Spleen (tissue), 13 donors: ENCODE measurements at places on chromosomes 3 and 15. TPM values are rescaled to one million over a fixed set of nuclear protein-coding genes. Genes with fewer than 3 reads are reported as not detected.

Gene PLA2G4D
- total RNA-seq = not detected

- H3K27ac ChIP-seq = no peak overlapping the region
- H3K4me3 ChIP-seq = no peak overlapping the region
- no peaks in the 10 kb centered on the region for H3K4me1 ChIP-seq
- H3K27me3 ChIP-seq = no peaks in the 10 kb centered on the region
Observed at GRCh38 chr15:47326410-47327333, 390.6 kb upstream of the SEMA6D start.

DNA sequence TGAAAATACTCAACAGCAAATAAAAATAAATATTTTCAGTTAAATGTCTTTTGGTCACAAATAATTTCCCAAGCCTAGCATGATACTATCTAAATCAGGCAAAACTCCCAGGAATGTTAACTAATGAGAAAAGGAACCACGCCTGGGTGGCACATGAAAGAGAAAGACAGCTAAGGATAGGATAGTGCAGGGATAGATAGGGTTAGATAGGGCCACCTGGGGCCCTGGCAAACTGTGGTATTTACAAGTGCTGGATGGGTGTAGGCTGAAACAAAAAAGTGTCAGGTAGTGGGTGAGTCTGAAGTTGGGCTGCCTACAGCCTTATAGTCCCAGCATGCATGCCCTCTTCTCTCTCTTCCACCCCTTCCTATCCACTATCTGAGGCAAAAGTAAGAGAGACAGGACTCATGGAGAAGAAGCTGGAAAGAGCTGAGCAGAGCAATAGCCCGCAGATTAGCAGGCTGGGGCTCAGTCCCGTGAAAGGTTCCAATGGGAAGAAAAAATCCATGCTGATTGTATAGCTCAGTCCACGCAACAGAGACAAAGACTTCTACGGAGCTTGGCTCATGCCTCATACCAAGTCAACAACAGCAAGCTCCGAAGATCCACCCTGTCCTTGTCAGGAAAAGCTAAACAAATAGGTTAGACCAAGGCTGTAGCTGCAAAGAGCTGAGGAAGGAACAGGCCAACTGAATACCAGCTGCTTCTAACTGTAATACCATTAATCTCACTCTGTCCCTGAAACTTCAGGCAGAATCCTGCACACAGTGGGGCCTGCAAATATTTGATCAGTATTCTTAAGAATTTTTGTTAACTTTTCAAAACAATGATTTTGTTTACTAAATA is 342.1 kb upstream of the ATP11B start:
- no peaks in the 10 kb centered on the region for H3K4me1 ChIP-seq
- no peak for DNase-seq
- no peaks in the 10 kb centered on the region for H3K27me3 ChIP-seq
- no peak overlapping the region for H3K4me3 ChIP-seq
- no peak overlapping the region for H3K27ac ChIP-seq

DNA sequence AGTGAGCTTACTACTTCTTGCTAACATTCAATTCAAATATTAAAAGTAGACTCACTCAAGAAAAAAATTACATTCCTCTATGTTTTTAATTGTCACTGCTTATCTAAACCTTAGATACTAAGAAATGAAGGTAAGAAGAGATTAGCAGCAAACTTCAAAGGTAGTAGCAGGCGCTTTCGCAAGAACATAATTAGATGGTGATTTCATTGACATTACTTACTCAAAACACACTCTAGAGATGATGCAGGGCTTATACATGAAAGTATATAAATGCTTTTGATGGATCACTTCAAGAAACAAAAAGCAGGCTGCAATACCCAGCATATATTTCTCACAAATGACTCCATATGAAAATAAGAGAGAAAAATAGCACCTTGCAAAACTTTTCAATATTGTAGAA is 86.8 kb downstream of the FSIP1 start:
- H3K4me1 ChIP-seq = no peaks in the 10 kb centered on the region
- DNase-seq = no peak
- H3K36me3 ChIP-seq = no peaks in the 10 kb centered on the region
- no peaks in the 10 kb centered on the region for H3K27me3 ChIP-seq
- H3K27ac ChIP-seq = no peak overlapping the region
- H3K4me3 ChIP-seq = no peak overlapping the region

DNA sequence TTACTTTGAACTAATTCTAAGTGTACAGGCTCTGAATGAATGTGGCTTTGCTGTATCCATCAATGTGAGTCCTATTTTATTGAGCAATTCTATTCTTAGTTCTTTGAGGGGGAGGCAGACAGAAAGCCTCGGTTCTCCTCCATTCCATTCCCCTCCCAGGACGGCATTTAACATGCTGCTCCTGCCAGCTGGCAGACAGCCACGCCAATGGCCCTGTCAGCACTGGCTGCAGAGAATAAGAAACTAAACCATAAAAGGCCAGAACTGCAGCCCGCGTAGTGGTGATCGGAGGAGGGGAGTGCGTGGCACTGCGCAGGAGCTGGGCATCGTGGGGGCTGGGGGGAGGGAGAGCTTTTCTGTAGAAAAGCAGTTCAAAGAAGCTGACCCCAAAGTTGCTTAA is 76.0 kb upstream of the HACD2 start:
- H3K36me3 ChIP-seq = no peaks in the 10 kb centered on the region
- peaks cover 16% of the 10 kb centered on the region for H3K4me1 ChIP-seq
- DNase-seq = peak; percentile 86
- no peaks in the 10 kb centered on the region for H3K27me3 ChIP-seq
